ENCODE measurements at places on chromosomes 1 and 21. TPM values are rescaled to one million over a fixed set of nuclear protein-coding genes. Genes with fewer than 3 reads are reported as not detected.

The SYPL2 gene
- total RNA-seq: 2.1 TPM

The TENT5C gene
- 7.0 TPM for total RNA-seq

The APCS gene
- not detected for total RNA-seq

The C1orf210 gene
- total RNA-seq: not detected

The DNAJC6 gene
- 11.3 TPM for total RNA-seq

The TFAP2E gene
- total RNA-seq: not detected

DNA sequence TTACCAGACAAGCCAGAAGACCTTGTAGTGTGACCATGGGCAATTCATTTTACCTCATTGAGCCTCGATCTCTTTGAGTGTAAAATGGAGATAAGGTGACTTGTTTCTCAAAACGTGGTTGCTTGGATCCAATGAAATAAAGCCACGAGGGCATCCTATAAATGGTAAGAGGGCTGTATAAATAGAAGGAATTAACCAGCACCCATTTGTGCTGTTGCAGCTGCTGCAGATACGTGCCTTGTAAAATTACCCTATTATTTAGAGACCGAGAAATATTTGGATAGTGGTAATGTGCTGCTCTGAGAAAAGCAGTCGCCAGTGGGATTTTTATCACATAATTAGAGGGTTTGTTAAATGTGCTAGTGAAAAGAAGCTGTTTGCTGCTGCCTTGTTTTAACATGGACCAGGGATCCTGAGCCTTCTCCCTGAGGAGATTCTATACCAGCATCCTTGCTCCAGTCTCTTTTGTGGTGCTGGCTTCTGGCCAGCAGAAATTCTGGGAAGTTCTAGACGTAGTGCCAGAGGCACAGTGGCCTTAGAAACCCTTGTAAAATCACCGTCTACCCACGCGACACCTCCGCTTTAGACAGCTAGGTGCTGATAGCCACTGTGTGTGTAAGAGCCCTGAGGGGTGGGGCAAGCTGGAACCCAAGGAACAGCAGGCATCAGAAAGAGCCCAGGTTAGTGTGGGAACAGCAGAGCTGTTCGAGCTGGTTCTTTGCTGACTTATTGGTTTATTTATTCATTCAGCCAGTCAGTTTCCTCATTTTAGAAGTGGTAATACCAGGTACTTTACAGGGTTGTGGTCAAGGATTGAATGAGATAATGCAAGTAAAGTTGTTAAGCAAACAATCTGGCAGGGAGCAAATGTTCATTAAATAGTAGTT lies 137.5 kb downstream of the NOS1AP start:
- no peak for DNase-seq

DNA sequence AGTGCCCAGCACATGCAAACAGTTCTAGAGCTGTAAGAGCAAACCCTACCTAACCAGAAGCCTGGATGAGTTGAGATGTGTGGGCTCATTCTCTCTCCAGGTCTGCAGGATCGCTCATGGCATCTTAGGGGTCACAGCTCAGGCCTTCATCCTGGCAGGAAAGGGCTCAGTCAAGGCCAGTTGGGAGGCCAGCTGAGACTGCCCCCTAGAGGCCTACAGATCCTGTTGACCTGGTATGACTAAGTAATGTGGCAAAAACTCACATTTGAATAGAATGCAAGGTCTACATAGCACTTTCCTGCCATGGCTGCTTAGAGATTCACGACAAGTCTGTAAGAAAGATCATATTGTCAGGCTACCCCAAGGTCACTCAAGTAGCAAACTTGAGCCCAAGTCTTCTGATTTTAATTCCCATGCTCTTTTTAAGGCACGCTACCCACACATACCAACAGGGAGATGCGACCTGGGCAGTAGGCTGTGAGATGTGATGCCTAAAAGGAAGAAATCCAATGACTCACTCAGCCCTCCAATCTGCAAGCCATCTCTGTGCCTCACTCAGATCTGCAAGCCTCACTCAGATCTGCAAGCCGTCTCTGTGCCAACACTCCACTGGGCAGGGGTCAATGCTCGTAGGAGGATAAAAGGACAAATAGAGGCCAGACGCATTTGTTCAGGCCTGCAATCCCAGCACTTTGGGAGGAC lies 5.1 kb upstream of the CAPN8 start:
- DNase-seq: no peak

- no peak for DNase-seq
Measured at GRCh38 chr1:232550007-232550406, 79.9 kb downstream of the SIPA1L2 start.

DNA sequence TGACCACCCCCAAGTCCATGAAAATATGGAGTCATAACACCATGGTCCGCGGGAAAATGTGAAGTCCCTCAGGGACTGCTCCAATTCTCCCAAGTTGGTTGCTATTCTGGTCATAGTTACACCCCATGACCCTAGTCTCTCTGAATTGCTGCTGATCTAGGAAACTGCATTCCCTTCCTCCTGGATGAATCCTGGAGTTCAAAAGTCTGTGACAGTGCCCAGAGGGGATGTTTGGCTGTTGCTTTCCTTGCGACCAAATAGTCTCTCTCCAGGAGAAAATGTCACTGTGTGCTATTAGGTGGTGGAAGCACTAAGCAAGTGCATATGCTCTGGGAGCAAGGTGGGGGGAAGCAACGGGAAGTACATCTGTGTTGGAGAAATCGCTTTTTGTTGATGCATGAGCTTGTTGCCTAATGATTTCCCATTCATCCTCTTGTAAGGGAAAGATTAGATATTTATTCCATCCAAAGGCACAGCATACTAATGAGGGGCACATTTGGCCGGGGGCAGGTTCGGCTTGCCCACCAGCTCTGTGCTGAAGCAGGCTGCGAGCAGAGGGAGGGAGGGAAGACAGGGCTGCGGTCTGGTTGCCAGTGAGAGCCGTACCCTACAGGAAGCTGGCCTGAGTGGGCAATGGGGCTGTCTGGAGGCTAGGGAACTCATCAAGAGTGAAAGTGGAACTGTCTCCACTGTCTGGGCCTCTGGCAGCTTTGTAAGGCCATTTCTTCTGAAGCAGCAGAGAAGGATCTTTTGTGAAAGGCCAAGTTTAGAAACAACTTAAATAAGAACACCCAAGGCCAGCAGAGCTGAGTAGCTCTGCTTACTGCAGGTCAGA lies 27.2 kb downstream of the SYT6 start:
- no peak for DNase-seq

- no peak for DNase-seq
Measured at GRCh38 chr1:17564458-17565393, 25.2 kb downstream of the ARHGEF10L start.

GRCh38 chr1:167631386-167631935 lies 1.4 kb downstream of the RCSD1 start:
- DNase-seq: no peak

- no peak for DNase-seq
Measured at GRCh38 chr1:63454269-63454668, 68.8 kb downstream of the ITGB3BP start.

DNA sequence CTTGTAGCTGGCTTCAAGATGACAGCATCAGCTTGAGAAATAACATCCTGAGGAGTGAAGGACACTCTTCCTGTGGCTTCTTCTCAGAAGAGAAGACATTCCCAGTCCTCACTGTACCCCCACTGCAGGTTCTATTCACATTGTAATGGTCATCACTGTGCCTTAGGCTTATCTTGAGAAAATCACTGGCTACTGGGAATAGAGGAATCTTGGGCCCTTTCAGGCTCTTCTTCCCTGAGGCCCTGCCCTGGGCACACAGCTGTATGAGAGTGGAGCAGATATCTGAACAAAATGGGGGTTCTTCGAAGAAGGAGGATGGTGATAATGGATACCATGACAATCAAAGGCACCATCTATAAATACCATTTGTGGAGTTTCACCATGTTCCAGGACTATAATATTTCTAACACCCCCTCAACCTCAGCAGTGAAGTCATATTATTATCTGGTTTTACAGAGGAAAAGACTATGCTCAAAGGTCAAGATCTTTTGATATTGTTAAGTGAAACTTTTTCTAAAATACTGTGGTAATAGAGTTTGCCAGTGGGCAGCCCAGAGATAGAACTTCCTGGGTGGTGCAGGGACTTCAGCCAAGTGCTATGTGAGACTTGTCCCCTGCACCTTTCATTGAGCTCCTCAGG lies 143.1 kb upstream of the KCNE2 start:
- DNase-seq: no peak

- no peak for DNase-seq
Measured at GRCh38 chr1:74485622-74486021, 26.8 kb downstream of the LRRC53 start.

- no peak for DNase-seq
Measured at GRCh38 chr1:222785529-222785928, 29.3 kb upstream of the DISP1 start.

- DNase-seq: no peak
Measured at GRCh38 chr1:43933386-43934100, at the start of gene ARTN. Gene ARTN (plus strand): TSS chr1:43933801. CDS start chr1:43935657, 1,856 bp downstream.

DNA sequence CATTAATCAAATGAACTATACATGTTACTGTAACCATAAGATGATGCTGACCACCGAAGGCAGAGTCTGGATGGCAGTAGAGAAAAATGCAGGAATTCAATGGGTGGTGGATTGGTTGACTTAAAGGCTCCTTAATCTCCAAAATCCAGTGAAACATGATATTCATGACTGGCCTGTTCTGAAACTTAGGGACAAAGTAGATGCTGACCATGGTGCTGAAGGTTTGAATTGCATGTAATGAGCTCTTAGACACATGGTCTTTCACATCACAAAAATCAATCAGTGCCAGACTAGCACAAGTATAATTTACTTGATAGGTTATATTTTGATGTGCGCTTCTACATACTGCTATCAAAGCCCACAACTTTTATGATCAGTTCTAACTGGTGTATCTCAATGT lies 30.9 kb upstream of the NTMT2 start:
- no peak for DNase-seq

DNA sequence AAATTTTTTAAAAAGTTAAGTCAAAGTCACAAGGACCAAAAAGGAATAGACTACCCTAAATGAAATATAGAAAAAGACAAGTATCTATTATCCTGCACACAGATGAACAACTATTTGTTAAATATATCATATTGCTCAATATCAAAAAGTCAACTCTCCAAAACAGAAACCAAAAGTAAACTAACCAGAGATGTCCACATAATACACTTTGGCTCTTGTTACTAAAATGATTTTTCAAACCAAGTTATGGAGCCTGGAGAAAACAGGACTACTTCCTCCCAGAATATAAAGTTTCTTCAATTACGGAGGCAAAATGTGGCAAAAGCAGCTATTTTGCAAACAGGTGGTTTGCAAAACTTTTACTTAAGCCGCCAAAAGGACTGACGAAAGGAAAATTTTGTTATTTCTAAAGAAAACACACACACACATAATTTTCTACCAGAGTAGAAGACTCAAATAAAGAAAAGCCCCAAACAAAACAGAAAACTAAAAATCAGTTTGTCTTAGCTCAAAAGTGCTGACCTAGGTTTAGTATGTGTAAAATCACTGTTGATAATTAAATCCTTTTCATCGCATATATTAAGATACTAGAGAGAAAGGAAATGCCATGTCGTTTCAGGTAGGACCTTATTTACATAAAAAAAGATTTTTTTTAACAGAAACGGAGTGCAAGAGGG lies 1.1 kb downstream of the DPYD start:
- no peak for DNase-seq

- peak; percentile 27 for DNase-seq
Measured at GRCh38 chr1:210598135-210598652, 269.5 kb downstream of the HHAT start.

GRCh38 chr1:189779034-189779433 lies 698.6 kb downstream of the BRINP3 start:
- no peak for DNase-seq

DNA sequence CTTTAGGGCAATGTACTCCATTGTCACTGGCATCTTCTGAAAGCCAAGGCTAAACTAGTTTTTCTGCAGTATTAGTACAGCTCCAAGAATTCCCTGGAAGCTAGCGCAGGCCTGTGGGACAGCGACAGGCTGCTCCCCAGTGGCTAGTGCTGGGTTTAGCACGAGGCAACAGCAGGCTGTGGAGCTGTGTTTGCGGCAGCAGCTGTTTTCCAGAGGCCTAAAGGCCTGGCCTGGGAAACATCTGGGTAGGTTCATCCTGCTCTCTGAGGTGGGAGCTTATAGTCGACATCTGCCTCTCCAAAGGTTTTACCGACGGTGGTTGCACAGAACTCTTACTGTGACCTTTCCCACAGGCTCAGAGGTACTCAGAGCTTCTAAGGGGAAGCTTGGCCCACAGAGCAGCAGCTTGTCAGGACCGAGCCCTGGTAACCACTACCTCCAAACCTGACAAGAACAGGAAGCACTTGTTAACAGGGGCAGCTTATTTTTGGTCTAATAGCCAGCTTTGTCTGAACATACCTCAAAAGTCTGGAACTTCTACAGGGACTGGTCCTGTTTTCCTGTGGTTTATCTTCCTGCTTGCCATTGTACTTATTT lies 17.2 kb downstream of the CC2D1B start:
- DNase-seq: no peak

DNA sequence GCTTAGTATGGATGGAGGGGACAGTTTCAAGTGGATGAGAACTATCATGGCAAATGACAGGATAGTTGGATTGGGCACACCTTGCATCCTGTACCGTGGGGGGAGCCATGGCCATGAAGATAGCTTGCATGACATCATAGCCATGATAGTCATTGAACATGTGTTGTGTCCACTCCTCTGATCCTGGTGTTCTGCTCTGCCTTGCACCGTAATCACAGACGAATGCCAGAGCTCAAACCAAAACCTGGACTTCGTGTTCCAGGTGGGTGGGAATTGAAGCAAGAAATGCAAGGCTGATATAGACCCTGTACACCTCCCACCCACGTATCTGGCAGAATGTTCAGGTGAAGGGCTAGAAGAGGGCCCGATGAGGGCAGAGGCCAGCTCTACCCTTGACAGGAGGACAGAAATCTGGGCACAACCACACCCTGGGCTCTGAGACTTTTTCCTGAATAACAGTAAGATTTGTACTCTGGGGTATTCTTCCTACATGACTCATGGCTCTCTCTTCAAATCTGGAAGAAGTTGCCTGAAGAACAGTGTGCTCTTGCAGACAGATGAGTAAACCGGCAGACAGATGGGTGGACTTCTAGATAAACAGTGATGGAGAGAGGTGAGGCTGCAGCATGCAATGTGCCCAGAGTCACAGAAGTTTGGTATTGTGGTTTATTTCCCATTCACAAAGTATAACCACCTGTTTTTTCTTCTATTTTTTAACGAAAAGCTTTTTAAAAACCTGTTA lies 45.0 kb downstream of the KCNJ6 start:
- DNase-seq: no peak

GRCh38 chr1:67803380-67804279 lies 29.6 kb downstream of the GNG12 start:
- no peak for DNase-seq

Data from uterus (tissue), 4 donors.